ENCODE measurements at places on chromosomes 5 and 9.

GRCh38 chr9:106588626-106589025 is 274.3 kb upstream of the ZNF462 start:
- DNase-seq, result no peak
- H3K27me3 ChIP-seq, result no peaks in the 10 kb centered on the region
- no peak overlapping the region for H3K27ac ChIP-seq
- peaks cover 12% of the 10 kb centered on the region for H3K4me1 ChIP-seq

DNA sequence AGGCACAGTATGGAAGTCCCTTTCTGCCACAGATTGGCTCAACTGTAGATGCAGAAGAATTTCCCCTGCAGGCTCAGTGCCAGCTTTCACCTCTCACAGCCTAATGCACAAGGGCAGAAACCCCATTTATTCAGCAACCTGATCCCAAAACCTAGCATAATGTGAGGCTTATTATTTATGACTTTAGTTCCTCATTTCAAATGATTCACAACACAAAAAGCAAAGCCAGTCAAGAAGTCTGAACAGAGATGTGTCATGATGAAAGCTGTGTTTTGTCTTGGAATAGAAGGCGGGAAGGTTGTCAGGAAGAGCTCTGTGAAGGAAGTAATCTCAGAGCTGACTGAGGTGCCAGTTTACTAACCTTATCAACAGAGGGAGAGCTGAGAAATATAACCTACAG is 369.7 kb downstream of the LRRC70 start:
- no peaks in the 10 kb centered on the region for H3K27me3 ChIP-seq
- peak overlapping the region; percentile 3 for H3K27ac ChIP-seq
- no peak for DNase-seq
- H3K4me1 ChIP-seq, result peaks cover 5% of the 10 kb centered on the region
- no peak overlapping the region for H3K4me3 ChIP-seq

DNA sequence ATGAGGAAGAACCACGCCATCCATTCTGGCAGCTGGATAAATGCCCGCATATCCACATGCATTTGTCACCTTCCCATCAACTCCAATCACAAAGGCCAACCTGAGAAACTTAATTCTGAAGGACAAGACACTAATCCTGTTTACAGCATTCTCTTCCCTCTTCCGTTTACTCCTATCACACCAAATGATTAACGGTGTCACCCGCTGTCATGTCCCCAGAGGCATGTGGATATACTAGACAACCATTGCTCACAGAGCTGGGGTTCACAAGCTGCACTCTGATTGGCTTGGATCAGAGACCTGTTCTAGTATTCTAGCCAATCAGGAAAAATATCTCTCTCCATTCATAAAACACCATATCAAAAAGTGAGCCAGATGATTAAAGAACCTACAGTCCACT is 3.6 kb downstream of the MACROH2A1 start:
- peak overlapping the region; percentile 51 for H3K27ac ChIP-seq
- DNase-seq, result no peak
- H3K4me1 ChIP-seq, result peaks cover 57% of the 10 kb centered on the region
- H3K36me3 ChIP-seq, result peaks cover 7% of the 10 kb centered on the region
- H3K27me3 ChIP-seq, result no peaks in the 10 kb centered on the region
- no peak overlapping the region for H3K4me3 ChIP-seq

- H3K27me3 ChIP-seq, result no peaks in the 10 kb centered on the region
- H3K27ac ChIP-seq, result no peak overlapping the region
- no peak for DNase-seq
Measured at GRCh38 chr5:127014573-127014972, 15.8 kb downstream of the MARCHF3 start.

DNA sequence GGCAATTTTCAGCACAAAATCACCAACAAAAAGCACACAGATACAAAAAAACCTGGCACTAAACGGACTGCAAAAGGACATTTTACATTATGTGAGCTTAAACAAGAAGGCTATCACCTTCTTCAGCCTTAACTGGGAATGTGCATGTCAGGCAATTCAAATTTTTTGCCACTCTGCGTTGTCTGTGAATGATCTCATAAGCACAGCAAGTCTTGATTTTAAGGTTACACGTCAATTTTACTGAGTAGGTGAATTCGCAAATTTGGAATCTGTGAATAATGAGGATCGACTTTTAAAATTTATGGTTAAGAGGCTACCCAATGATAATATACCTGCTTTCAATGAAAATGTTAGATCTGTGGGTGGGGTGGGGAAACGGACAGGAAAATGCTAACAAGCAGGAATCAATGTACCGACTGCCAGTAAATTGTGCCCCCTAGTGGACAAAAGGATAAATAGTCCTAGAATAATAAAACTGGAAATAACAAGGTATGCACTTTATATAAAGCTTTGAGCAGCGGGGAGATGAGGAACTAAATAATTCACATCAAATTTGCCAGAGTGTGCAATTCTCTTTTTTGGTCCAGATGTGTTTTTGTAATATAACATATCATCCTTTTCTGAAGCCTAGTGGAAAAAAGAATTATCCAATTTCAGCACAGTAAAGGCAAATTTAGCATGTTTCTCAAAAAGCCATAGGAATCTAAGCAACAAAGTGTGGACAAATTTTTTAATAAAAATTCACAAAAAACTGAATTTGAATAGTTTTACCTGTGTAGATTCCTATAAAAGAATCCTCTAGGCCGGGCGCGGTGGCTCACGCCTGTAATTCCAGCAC is 20.5 kb downstream of the EQTN start:
- no peaks in the 10 kb centered on the region for H3K27me3 ChIP-seq
- H3K27ac ChIP-seq, result no peak overlapping the region
- no peak for DNase-seq
- H3K4me3 ChIP-seq, result peak overlapping the region; percentile 17
- peaks cover 10% of the 10 kb centered on the region for H3K4me1 ChIP-seq

- peaks cover 4% of the 10 kb centered on the region for H3K4me1 ChIP-seq
- no peak for DNase-seq
- H3K36me3 ChIP-seq, result no peaks in the 10 kb centered on the region
- H3K27me3 ChIP-seq, result no peaks in the 10 kb centered on the region
- H3K27ac ChIP-seq, result no peak overlapping the region
Measured at GRCh38 chr9:19895006-19895405, 106.2 kb upstream of the SLC24A2 start.

- peaks cover 5% of the 10 kb centered on the region for H3K36me3 ChIP-seq
- no peaks in the 10 kb centered on the region for H3K4me1 ChIP-seq
- no peak overlapping the region for H3K27ac ChIP-seq
- no peak overlapping the region for H3K4me3 ChIP-seq
Measured at GRCh38 chr9:122042056-122042455, 51.1 kb downstream of the TTLL11 start.

DNA sequence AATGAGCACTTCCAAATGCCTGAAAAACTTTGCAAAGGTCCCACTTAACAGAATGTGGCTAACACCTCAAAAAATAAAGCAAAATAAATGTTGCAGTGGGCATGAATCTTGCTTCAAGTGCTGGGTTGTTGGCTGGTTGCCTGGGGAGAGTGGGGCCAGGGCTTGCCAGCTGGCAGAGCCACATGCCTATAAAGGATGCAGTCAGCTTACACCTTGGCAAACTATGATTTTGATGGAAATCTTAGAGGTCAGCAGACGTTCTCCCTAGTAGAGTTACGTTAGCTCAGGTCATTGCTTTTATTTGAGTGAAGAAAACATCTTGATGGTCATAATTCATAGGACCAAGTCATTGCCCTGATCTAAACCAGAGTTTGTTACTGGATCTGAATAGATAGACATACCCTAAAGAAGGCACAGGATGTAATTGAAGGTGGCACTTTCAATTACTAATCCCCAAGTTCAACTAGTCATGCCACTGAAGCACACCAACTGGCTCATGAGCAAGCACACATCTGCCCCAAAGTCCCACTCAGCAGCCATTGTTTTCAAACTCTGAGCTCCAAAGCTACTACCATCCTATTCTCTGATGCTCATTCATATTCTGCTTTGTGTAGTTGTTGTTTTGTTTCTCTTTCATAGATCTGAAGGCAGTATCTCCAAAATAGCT is 51.2 kb upstream of the ZSWIM6 start:
- DNase-seq, result no peak
- peak overlapping the region; percentile 70 for H3K27ac ChIP-seq
- peaks cover under 1% of the 10 kb centered on the region for H3K27me3 ChIP-seq
- peaks cover 24% of the 10 kb centered on the region for H3K4me1 ChIP-seq
- no peaks in the 10 kb centered on the region for H3K36me3 ChIP-seq
